ENCODE measurements at places on chromosomes 6 and 20.
A peak's percentile ranks its signal among the peaks of the same experiment; 100 is the strongest.

DNA sequence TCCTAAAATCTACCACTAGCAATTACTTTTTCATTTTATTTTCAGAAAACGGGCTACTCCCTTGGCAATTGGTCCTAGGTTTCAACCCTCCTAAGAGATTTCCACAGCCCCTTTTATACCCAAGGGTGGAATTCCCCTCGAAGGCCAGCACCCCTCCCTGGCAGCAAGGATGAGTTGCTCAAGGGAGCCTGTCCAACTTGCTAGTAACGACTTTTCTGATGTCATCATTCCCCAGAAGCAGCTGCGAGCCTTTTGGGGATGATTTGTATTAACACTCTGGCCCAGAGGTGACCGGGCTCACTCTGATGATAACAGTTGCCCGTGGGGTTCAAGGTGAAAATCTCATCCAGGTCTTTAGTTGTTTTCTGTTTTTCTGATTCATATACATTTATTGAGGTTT lies 30.7 kb upstream of the NAA20 start:
- no peak for DNase-seq

- no peak for DNase-seq
Observed at GRCh38 chr20:8118039-8118438, 14.0 kb upstream of the PLCB1 start.

- DNase-seq: no peak
Observed at GRCh38 chr6:26109772-26110171, 22.5 kb downstream of the HFE start.

DNA sequence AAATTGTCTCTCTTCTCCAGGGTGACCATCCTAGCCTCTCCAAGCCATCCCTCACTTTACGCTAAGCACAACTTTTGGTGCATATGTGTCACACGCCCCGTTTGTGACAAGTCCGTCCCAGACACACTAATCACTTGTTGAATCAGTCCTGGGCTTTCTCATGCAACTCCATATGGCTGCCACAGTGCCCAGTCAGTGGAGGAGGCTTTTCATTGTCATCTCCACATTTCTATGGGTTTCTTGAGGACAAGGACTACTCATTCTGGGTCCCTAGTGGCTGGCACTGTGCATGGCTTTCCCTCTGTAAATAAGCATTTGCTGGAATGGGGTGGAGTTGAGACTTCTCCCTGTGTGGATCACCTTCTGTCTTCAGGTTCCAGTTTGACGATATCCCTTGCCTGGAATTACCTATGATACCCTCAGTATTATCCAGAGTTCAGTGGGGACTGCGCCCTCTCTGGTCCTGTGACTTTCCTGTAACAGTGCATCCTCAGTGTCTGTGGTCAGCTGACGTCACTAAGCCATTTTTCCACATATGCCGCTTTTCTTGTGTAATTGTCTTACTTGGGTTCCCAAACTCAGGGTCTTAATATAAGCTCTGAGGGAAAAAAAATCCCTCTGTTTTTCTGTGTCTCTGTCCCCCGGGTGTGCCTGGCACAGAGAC lies 59.8 kb upstream of the MYL9 start:
- DNase-seq: no peak

GRCh38 chr6:18585032-18585573 lies 198.0 kb downstream of the RNF144B start:
- no peak for DNase-seq

DNA sequence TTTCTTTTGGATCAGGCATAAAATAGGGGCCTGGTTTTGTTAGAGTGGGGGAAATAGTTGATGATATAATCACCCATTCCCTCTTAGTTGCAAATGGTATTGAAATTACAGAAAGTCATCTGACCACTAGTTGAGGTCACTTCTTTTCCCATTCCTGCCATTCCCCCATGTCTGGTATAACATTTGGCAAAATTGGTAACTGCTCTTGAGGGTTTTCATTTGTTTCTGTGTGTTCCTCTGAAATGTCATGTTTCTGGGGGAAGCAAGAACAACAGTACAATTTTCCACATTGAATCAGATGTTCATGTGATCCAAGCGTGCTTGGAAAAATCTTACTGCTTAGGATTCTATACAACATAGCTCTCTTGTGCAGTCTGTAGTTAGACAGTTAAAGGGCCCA lies 7.3 kb downstream of the AIG1 start:
- no peak for DNase-seq

GRCh38 chr6:14751645-14752175 lies 494.2 kb upstream of the JARID2 start:
- no peak for DNase-seq

- no peak for DNase-seq
Observed at GRCh38 chr6:2872423-2873358, 30.4 kb downstream of the SERPINB9 start.

- no peak for DNase-seq
Observed at GRCh38 chr6:45741437-45742171, 274.1 kb downstream of the CLIC5 start.

GRCh38 chr6:109795994-109796555 lies 105.0 kb downstream of the FIG4 start:
- no peak for DNase-seq

DNA sequence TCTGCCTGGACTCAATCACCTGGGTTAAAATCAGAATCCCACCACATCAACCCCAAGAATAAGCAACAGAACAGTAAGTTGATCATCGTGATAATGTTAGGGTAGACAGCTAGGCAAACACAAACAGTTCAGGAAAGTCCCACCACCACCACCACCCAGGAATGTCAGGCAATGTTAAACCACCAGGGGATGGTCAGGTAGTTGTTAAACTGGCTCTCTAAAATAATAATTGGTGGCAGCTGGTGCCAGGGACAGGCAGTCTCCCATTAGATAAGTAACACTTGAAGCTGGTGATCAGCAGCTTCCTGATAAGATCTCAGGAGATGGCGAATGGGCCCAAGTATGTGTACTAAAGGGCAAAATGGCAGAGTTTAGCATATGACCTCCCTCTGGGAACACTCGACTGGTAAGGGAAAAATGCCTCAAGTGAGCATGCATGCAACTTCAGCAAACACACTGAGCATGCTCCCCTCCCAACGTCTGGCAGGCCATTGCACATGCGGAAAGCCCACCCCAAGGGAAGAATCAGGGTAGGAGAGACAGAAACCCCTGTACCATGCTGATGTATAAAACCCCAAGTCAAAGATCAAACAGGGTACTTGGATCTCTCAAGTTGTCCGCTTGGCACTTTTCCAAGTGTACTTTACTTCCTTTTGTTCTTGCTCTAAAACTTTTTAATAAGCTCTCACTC lies 66.6 kb downstream of the IPCEF1 start:
- DNase-seq: no peak

DNA sequence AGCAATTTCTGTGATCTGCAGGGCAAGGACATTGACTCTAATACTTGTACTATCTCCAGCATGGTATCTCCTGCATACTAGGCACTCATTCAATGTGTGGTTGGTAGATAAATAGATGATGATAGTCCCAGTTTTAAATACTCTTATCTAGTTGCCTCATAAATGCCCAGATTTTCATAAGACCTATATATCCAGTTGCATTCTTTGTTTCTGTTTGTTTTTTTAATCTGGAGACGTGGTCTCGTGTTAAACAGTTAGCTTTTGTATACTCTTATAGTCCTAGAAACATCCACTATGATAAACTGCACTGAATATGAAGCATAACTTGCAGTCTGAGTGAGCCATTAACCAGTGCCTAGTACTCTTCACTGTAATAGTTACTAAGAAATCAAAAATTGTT lies 35.5 kb upstream of the SUMO4 start:
- DNase-seq: no peak

DNA sequence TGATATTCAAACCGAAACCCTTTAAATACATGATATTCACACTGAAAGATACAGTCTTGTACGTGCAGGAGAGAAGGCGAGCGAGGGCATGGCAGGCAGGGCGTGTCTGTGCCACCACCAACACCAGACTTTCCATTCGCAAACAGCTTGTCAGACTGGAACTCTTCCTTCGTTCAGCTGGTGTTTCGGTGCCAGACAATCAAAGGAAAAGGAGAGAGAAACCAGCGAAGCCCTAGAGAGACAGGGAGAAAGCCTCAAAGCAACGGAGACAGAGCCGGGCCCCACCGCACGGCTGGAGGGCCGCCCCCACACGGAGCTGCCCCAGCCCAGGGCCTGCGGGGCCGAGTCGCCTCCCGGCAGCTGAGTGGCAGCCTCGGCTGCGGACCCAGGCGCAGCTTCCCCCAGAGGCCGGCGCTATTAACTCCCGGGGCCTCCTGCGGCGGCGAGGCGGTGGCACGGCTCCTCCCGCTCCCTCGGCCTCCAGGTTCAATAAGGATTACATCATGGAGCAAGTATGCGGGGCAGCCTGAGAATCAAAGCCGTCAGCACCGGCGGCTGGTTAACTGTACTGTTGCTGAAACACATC lies 32.1 kb upstream of the NR2E1 start:
- peak; percentile 64 for DNase-seq

GRCh38 chr6:129767776-129768485 lies 58.0 kb upstream of the ARHGAP18 start:
- no peak for DNase-seq

DNA sequence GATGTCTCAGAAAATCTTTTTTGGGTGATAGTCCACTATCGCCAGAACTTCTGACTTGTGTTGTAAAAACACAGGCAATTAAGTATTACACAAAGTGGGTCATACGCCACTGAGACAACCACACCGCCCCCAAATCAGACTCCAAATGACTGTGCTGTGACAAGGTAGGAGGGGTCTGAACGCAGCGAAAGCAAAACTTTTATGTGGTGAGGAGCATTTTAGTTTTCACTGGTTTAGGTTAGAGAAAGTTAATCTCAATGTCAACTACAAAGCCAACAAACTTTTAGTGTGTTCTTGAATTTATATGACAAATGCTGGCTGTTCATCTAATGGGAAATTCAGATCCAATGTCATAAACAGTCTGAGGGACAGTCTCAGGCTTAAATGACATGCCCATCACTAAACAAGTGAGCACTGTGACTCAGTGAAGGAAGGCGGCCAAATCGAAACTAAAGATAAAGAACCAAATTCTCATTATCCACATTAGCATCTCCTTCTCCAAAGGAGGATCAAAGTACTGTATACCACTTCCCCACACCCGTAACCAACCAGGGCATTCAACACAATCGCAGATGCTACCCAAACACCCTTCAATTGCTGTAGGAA lies 186.7 kb downstream of the GJA10 start:
- DNase-seq: no peak

DNA sequence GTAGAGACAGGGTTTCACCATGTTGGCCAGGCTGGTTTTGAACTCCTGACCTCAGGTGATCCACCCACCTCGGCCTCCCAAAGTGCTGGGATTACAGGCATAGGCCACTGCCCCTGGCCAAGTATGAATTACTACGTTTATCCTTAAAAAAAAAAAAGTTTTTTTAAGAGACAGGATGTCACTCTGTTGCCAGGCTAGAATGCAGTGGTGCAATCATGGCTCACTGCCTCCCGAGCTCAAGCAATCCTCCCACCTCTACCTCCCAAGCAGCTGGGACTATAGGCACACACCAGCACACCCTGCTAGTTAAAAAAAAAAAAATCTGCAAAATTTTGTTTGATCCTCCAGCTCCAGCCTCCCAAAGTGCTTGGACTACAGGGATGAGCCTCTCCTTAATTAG lies 23.1 kb downstream of the IYD start:
- no peak for DNase-seq

DNA sequence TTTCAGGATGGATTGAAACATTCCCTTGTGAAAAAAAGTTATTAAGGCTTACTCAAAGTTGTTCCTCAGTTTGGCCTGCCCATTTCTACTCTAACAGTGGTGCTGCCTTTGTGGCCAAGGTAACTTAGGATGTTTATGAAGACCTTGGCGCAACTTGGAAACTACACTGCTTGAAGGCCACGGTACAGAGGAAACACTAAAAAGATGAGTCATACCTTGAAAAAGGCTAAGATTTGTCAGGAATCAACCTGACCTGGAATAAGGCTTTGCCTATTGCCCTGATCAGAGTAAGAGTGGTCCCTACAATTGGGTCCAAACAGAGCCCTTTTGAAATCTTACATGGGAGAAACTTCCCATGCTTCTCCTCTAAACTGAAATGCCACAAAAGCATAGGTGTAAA lies 119.9 kb upstream of the MOCS1 start:
- DNase-seq: no peak

- DNase-seq: no peak
Observed at GRCh38 chr20:48856130-48856529, 28.3 kb upstream of the PREX1 start.

DNA sequence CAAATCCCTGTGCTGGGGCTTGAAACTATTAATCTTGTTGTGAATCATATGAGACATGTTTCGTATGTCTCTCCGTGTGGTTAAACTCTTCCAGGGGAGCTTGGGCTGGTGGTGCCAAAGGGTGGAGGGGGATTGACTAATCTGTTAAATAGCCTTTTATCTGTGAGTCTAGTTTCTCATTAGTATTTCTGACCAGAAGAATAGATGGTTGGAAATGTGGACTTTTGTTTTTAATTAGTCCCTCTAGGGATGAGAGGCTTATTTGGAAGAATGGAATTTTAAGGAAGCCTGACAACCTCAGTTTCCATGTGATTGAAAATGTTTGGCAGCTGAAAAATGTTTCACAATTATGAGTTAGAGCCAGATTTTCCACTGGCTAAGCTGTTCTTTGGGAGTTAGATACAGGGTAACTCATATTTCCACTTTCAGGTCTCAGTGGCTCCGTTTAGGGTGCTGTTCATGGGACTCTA lies 117.3 kb downstream of the BCKDHB start:
- DNase-seq: peak; percentile 61

- DNase-seq: peak; percentile 89
Observed at GRCh38 chr20:17504898-17505635, 26.1 kb downstream of the BFSP1 start.

DNA sequence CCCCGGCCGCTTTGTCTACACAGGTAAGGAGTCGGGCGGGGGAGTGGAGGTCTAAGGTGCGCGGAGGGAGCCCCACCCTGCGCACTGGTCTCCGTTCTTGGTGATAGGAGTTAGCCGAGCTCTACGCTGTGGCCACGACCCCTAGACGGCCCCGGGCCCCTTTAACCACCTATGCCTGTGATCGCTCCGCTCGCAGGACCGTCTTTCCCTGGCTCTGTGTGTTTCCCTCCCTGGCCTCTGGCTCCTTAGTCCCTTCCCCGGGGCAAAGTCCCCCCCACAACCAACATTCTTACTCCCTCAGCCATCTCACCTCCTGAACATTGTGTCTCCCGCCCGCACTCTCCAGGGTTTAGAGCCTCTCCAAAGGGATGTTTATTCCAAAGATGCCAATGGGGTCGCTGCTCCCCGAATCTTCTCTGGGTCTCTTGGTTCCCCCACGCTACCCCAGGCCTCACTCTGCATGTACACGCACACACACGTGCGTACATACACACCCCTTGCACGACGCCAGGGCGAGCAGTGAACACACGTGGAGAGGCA lies 50.4 kb downstream of the CPXM1 start:
- DNase-seq: no peak

GRCh38 chr6:4582506-4583417 lies 193.4 kb upstream of the CDYL start:
- DNase-seq: no peak

GRCh38 chr6:109768485-109768884 lies 77.4 kb downstream of the FIG4 start:
- no peak for DNase-seq

DNA sequence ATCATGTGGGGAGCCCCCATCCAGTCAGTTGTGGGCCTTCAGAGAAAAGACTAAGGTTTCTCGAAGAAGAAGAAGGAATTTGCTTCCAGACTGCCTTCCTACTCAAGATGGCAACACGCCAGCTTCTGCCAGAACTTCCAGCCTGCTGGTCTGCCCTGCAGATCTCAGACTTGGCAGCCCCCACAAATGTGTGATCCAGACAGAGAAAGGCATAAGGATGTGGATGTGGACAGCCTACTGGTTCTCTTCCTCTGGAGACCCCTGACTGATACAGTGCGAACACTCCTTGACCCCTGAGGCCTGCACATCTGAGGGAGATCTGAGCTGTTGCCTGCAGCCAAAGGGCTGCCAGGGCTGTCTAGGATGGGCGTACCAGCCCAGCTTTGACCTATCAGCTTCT lies 8.6 kb downstream of the GABRR1 start:
- no peak for DNase-seq

Data from aorta (tissue), 5 donors.